ENCODE measurements at places on chromosomes 16 and 17. TPM values are rescaled to one million over a fixed set of nuclear protein-coding genes. Genes with fewer than 3 reads are reported as not detected.

Gene IGF2BP1
- under 0.01 TPM for total RNA-seq

DNA sequence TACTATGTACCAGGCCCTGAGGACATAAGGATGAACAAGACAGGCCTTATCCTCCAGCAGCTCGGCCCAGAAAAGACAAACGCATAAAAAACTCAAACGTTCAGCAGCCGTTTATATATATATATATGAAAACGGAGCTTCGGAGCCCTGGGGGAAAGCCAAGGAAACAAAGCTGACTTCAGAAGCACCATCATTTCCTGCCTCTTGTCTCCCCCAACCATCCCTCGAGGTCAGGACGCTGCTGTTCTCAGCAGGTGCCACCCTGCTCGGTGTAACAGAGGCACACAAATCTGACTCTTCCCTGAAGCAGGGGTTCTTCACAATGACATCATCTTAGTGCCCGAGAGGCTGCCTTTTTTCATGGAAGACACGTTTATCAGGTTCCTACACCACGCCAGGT, 146.9 kb downstream of the ZNF423 start:
- H3K4me3 ChIP-seq: no peak overlapping the region
- no peak overlapping the region for H3K27ac ChIP-seq
- no peaks in the 10 kb centered on the region for H3K36me3 ChIP-seq
- no peaks in the 10 kb centered on the region for H3K4me1 ChIP-seq
- no peak for DNase-seq
- H3K27me3 ChIP-seq: no peaks in the 10 kb centered on the region

DNA sequence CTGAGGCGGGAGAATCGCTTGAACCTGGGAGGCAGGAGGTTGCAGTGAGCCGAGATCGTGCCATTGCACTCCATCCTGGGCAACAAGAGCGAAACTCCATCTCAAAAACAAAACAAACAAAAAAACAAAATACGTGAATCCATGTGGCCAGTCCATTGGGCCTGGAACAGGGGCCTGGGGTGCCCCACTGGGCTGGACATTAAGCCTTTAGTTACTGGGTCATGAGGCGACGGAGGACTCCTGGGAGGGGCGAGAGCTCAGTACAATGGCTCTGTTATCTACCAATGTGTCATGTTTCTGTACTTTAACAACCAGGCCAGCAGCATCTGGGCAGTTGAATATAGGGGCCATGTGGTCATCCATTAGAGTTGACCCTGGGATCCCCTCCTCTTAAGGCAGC, 18.9 kb upstream of the CLEC18A start:
- H3K27ac ChIP-seq: no peak overlapping the region
- no peaks in the 10 kb centered on the region for H3K27me3 ChIP-seq
- no peak for DNase-seq
- peaks cover 26% of the 10 kb centered on the region for H3K36me3 ChIP-seq

DNA sequence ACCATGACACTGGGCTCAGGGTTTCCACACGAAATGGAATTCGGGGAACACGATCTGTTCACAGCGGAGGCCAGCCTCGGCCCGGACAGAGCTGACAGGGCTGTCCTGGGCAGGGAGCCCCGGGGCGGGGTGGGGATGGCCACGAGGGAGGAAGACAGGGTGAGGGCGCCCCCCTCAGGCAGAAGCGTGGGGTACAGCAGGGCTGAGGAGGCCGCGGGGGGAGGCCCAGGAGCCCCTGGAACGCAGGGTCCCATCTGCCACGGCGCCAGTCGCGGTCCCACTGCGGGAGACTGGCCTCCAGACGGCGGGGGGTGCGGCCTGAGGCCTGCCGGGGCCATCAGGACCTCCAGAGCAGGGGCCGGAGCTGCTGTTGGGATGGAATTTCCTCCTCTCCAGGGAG, 75.9 kb downstream of the LMF1 start:
- no peak for DNase-seq
- H3K4me1 ChIP-seq: no peaks in the 10 kb centered on the region
- H3K36me3 ChIP-seq: no peaks in the 10 kb centered on the region
- H3K4me3 ChIP-seq: no peak overlapping the region
- H3K27me3 ChIP-seq: no peaks in the 10 kb centered on the region

- no peaks in the 10 kb centered on the region for H3K36me3 ChIP-seq
- H3K4me3 ChIP-seq: no peak overlapping the region
- peaks cover 2% of the 10 kb centered on the region for H3K4me1 ChIP-seq
- H3K27ac ChIP-seq: no peak overlapping the region
Measured at GRCh38 chr16:48526058-48526957, 83.7 kb downstream of the N4BP1 start.
